ENCODE measurements at places on chromosomes 12 and 14. TPM values are rescaled to one million over a fixed set of nuclear protein-coding genes. Genes with fewer than 3 reads are reported as not detected.

GRCh38 chr14:20760950-20761349 is 7.3 kb upstream of the EDDM3B start:
- no peak for DNase-seq

- DNase-seq = no peak
Observed at GRCh38 chr12:69874606-69875005, 49.6 kb downstream of the MYRFL start.

DNA sequence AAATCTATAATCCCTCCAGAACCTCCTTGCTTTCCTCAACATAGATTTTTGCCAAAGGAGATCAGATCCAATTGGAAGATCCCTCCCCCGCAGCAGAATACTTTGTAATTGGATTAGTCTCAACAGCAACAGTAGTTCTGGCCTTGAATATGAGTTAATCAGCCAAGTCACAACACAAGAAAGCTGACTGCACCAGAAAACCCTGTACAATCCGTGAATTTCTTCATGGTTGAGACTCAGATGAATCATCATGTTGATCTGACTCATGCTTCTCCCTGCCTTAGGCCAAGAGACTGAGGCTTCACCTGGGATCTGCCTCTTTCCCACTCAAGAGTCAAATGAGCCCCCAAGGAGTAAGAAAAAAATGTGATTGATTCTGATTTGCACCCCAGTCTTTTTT is 3.0 kb upstream of the METTL17 start:
- DNase-seq = no peak

DNA sequence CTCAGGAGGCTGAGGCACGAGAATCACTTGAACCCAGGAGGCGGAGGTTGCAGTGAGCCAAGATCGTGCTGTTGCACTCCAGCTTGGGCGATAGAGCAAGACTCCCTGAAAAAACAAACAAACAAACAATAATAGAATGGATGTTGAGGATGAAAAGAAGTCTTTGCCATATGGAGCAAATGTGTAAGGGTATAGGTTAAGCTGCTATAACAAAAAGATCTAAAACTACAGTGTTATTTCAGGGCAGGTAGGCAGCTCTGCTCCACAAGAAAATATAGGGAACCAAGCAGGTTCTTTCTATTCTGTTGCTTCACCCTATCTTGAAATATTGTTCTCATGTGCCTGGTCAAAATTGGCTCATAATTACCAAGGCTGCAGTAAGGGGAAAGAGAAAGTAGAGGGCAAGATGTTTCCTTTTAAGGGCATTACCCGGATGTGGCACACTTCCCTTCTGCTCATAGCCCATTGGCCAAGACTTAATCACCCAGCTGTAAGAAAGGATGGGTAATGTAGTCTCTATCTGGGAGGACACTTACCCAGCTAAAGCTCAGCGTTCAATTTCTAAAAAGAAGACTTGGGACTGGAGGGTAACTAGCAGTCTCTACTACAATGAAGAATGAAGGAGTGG is 23.5 kb downstream of the SDSL start:
- DNase-seq = no peak

GRCh38 chr12:110581931-110582275 is 1.2 kb downstream of the PPTC7 start:
- no peak for DNase-seq

DNA sequence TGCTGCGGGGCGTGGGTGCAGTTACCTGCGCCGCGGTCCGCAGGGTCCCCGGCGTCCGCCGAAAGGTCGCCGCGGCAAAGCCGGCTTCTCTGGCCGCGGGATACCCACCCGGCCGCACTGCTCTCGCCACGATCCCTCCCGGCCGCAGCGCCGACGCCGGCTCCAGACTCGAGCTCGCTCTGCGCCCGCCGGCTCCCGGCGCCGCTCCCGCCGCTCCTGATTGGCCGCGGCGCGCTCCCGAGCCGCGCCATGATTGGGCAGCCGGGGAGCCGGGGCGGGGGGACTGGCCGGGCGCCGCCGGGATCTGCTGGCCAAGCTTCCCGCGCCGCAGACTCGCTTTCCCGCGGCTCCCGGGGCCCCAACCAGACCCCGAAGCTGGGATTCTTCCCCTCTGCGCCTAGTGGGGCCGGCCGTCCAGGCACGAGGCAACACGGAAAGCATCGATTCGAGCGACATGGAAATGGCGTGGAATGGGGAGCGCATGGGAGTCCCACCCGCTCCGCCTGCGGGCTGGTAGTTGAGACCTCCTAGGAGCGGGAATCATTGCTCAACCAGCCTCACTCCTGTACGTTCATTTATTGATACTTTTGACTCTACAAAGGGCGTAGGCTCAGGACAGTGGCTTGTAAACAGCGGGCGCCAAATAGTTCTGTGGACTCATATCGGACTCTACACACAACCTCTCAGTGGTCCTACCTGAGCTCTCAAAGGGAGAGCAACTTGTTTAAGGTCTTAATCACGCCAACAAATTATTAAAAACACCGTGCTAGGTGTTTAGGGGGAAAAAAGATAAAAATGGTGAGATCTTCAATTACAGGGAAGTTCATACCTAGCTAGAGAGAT is 36.4 kb upstream of the STON2 start:
- peak; percentile 82 for DNase-seq

Gene VTI1B
- total RNA-seq = 122 TPM

Gene TMTC1
- 49.0 TPM for total RNA-seq

- no peak for DNase-seq
Observed at GRCh38 chr14:61132336-61132735, 148.8 kb downstream of the TMEM30B start.

DNA sequence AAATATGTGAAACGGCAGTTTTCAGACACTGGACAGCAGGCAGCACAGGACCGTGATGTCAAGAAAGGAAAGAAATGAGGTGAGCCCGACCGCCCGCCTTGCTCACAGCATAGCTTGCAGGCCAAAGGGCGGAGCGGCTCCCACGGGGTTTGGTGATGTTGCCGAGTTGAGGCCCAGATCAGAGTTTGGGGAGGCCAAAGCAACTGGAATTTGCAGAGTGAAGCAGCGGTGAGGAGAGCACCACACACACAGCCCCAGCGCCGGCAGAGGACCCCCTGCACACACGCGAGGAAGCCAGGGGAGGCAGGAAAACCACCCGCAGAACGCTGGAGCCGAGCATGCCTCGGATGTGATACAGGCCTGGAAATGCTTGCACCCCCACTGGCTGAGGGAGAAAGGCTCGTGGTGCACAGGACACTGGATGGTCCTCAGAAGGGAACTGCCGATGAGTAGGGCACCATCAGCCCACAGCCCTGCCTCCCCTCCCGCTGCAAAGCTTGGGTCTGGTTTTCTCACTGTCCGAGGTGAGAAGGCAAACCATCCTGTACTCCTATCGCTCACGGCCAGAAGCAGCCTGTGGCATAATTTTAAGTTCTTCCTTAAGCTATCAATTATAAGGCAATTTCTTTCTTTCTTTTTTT is 25.7 kb upstream of the PLD4 start:
- DNase-seq = peak; percentile 29

DNA sequence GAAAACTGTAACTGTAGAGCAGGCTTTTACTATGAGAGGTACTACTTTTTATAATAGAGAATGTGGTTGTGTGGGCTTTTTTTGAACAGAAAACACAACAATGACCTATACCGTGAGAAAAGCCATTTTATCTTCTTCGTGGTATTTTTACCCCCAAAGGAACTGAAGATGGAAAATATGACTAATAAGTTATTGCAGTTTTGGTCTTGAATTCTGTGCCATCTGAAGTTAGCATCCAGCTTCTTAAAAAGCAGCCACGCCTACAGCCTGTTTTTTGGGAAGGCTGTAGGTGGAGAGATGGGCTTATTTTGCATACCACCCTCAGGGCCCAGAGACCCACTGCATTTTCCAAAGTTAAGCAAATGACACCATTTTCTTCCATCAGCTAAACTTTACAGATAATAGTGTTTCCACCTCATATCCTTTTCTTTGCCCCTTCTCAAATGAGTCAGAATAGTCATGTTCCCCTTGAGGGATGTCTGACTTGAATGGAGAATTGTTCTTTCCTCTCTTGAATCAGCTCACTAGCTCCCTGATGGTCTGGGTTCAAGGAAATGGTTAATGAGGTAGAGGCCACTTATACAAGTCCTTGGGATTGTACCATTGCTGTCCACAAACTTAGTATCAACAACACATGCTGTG is 53.0 kb downstream of the TBC1D30 start:
- no peak for DNase-seq

DNA sequence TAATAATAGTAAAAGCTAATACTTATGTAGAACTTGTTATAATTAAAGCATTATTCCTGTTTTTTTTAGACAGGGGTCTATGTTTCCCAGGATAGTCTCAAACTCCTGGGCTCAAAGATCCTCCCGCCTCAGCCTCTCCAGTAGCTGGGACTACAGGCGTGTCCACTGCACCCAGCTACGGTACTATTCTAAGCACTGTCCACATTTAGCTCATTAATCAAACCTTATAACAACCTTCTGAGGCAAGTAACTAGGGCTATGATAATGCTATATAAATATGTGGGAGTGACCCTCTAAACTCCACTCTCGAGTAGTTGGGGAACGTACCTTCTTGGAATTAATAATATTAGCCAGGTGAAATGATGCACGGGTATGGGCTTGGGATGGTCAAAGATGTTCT is 60.7 kb upstream of the NR2C1 start:
- no peak for DNase-seq

DNA sequence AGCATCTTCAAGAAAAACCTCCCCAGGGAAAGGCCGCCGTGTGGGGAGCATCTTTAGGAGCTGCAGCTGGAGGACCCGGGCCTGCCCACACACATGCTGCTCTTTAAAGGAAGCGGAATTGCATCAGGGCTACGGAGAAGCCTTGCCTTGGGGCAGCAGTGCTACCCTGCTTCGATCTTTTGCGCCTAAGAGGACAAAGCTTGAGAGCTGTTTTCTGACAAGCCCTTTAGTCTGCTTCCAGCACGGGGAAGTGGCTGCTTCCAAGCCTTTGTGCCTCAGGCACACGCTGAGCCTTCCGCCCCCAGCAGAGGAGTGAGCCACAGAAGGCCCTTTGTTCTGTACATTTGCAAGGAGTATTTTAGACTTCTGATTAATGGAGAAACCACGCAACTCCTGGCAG is 31.5 kb downstream of the COA8 start:
- DNase-seq = peak; percentile 47

DNA sequence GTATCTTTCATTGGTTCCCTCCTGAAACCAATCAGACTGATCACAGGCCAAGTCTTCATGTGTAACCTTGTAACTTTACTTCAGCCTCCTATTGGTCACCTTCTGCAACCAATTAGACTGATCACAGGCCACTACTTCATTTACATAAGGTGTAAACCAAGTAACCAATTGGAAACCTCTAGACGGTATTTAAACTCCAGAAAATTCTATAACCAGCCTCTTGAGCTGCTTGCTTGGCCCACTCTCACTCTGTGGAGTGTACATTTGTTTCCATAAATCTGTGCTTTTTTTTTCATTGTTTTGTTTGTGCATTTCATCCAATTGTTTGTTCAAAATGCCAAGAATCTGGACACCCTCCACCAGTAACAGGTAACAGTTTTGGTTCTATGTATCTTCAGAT is 47.5 kb downstream of the EIF2S3B start:
- no peak for DNase-seq

DNA sequence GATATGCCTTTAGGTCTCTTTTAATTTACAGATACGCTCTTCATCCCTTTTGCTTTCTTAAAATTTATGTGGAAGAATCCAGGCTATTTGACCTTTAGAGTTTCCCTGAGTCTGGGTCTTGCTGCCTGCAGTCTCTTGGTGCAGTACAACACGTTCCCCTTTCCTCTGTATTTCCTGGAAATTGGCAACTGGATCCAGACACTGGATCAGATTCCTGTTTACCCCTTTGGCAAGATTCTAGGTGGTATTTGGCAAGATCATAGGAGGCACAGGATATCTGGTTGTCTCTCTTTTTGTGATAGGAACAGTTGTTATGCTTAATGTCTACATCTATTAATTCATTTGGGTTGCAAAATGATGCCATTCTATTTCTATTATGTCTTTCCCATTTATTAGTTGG is 187.8 kb upstream of the ARHGAP5 start:
- DNase-seq = no peak

DNA sequence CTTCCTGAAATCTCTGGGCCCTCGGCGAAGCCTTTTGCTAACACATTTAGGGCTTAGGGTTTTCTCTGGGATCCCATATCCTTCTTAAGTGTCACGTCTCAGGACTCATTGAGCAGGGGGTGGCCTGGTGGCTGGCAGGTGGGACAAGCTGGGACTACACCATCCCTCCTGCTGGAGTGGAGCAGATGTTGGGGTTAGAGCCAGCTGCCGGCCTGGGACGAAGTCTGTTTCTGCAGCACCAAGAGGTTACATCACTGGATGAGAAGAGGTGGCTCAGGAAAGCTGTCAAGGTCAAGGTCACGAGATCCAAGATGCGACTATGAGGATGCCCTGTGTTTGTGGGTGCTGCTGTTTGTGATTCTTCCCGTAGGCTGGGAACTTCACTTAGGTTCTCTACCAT is 16.3 kb downstream of the SMCO2 start:
- no peak for DNase-seq
